ENCODE measurements at places on chromosomes 2 and 18. TPM values are rescaled to one million over a fixed set of nuclear protein-coding genes. Genes with fewer than 3 reads are reported as not detected.

The STK39 gene
- polyA plus RNA-seq: 30.1 TPM

The DNAH7 gene
- 9.5 TPM for polyA plus RNA-seq

The C2orf78 gene
- polyA plus RNA-seq: not detected

The DNMT3A gene
- polyA plus RNA-seq: 96.8 TPM

The ABHD1 gene
- polyA plus RNA-seq: 0.46 TPM

The INPP5D gene
- polyA plus RNA-seq: 7.5 TPM

The IL18RAP gene
- polyA plus RNA-seq: 0.22 TPM

The PRR30 gene
- not detected for polyA plus RNA-seq

The PAPOLG gene
- 24.0 TPM for polyA plus RNA-seq

Data from left renal pelvis (tissue), 4 donors.